Activated CD4-positive, alpha-beta memory T cell treated with anti-CD3 and anti-CD28 coated beads, Interleukin-2, amount 10 ng/mL, durations not matched to agents 7 days and 5 days (primary cell): ENCODE measurements at places on chromosomes 4 and X. TPM values are rescaled to one million over a fixed set of nuclear protein-coding genes. Genes with fewer than 3 reads are reported as not detected.

DNA sequence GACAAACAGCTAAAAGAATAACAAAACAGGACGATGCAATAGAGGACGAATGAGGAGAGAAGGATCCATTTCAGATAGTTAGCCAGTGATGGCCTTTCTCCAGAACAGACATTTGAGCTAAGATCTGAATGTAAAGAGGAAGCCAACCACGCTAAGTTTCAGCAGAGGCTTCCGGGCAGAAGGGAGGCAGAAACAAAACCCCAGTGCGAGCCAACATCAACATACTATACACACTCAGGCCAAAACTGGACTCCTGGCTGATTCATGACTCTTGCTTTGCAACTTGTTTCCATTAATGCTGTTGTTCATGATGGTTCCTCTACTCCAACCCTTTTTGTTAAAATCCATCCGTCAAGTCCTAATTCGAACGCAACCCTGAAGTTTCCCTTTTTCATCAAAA is 730.3 kb downstream of the TRIML1 start:
- DNase-seq: no peak

DNA sequence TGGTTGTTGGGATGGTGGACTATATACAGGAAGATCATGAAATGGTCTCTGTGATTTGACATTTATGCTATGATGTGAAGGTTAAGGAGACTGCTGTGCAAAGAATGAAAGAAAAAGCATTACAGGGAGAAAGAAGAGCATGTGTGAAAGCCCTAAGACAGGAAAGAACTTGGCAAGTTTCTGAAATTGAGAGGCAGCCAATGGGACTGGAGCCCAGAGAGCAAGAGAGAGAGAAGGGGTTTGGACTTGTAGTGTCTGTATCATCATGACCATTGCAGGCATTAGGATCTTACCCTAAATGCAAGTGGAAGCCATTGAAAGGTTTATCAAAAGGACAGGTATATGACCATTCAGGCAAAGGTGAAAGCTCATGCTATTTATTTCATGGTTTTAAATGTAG is 147.1 kb downstream of the NAA11 start:
- no peak for DNase-seq

DNA sequence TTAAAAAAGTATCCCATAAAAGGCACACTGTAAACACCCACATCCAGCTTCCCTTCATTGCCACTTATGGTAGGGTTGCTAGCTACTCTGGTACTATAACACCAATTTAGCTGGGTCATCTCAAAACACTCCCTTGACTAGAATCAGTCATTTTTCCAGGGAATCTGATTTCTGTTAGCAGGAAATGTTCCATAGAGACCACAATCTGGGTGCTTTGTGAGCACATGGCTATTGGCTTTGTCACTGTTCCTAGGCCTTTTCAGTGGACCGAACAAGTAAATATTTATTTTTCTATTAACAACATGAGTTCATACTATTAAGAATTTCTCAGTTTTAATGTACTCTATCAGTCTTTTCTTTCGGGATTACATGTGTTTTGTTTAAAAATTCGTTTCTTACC is 404.7 kb upstream of the GNPDA2 start:
- no peak for DNase-seq

DNA sequence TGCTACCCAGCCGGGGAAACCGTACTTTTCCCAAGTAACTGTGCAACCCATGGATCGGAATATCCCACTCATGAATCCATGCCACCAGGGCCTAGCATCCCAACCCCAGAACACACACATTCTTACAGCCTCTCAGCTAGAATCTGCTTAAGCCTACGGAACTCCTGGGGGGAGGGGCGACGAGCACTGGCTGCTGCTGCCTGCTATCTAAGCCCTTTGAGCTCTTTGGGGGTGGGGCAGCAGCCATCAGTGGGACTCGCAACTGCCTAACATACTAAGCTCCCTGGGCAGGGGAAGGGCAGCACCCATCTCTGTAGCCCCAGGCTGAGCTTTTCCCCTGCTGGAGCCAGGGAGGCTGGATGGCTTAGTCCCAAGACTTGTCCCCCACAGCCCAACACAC is 28.6 kb downstream of the NUDT10 start:
- DNase-seq: no peak

Gene FAM184B
- total RNA-seq: not detected

Gene CRMP1
- total RNA-seq: 0.35 TPM

Gene TREX2
- total RNA-seq: 1.1 TPM

Gene TMEM144
- total RNA-seq: not detected

Gene MAOB
- total RNA-seq: not detected
